Stimulated activated CD4-positive, alpha-beta T cell treated with anti-CD3 and anti-CD28 coated beads, TNF-alpha, amount 100 ng/mL, for 1 hour (primary cell): ENCODE measurements at places on chromosomes 7 and 10.

- DNase-seq: no peak
Measured at GRCh38 chr10:25582961-25583360, 351.1 kb upstream of the MYO3A start.

GRCh38 chr10:103452506-103453230 is 498 bp upstream of the CALHM2 start:
- DNase-seq: no peak

DNA sequence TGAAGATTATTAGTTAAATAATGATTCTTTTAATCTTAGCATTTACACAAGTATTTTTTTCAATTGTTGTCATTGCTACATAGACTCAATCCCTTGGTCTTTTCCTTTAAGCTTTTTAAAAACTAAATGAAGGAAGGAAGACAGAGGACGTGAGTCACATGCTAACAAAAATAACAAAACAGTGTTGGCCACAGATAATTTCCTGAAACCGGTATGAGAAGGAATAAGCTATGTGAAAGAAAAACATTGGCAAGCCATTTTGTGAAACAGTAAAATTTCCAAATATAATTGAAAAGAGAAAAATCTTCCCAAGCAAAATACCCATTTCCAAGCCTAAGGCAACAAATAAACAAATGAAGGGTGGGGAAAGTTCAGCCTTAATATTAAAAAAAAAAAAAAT is 223.0 kb downstream of the AHR start:
- no peak for DNase-seq

- DNase-seq: no peak
Measured at GRCh38 chr10:114095559-114096337, 52.1 kb downstream of the ADRB1 start.

GRCh38 chr10:88527245-88527644 is 55.9 kb downstream of the RNLS start:
- no peak for DNase-seq

DNA sequence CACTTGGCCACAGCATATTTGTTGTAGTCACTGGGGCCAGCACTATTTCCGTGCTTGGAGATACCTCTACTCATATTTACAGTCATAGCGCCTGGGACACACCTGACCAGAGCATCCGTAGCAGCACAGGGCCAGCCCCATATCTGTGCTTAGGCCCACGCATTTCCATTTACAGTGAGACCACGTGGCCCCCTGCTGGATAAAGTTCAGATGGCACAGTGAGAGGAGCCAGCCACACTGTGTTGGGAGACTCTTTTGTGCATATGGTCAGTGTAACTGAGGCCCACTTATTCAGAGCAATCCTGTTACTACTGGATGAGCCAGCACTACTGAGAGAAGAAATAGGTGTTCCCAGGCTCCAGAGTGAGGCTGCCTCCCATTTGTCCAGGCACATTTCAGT is 455.3 kb downstream of the REEP3 start:
- DNase-seq: no peak

GRCh38 chr7:14858410-14858809 is 44.1 kb downstream of the DGKB start:
- no peak for DNase-seq

GRCh38 chr7:24572997-24573553 is at the start of gene PALS2:
Gene PALS2, plus strand, starts transcription at chr7:24573452. Its CDS starts 50,216 bp downstream, at chr7:24623668.
- peak; percentile 42 for DNase-seq

GRCh38 chr7:22238354-22239311 is 118.3 kb downstream of the RAPGEF5 start:
- DNase-seq: no peak

DNA sequence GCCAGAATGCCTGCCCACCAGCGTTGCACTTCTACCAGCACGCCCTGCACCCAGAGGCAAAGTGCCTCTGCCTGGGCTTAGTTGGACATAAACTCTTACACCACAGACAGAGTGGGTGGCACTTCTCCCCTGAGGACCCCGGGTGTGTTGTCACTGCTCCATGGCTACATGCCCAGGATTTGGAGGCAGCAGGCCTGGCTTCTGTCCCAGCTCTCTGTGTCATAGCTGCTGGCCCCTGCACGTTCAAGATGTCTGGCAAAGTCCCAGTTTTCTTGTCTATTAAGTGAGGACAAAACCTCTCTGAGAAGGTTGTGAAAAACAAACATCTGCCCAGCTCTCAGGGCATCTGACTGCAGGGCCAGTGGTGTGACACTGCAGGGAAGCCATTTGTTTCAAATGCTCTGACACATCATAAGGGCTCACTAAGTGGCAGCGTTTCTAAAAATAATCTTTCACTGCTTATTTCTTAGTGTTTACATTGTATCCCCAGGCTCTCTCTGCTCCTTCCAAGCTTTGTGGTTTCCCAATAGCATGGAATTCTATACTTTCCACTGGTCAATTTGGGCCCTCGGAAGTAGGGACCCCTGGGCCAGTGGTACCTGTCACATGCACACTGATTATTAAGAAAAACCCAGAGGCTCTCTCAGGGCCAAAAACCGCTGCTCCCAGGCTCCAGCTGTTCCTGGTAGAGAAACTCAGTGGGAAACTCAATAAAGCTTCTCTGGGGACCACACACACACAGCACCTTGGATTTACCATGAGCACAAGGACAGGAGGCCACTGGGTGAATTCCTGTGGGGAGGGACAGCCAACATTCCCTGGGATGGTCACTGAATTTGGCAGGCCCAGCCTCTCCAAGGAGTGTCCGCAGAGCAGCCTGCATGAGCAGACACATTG is 86.2 kb upstream of the ANLN start:
- no peak for DNase-seq

GRCh38 chr7:31782411-31782991 is 95.5 kb downstream of the PPP1R17 start:
- no peak for DNase-seq

DNA sequence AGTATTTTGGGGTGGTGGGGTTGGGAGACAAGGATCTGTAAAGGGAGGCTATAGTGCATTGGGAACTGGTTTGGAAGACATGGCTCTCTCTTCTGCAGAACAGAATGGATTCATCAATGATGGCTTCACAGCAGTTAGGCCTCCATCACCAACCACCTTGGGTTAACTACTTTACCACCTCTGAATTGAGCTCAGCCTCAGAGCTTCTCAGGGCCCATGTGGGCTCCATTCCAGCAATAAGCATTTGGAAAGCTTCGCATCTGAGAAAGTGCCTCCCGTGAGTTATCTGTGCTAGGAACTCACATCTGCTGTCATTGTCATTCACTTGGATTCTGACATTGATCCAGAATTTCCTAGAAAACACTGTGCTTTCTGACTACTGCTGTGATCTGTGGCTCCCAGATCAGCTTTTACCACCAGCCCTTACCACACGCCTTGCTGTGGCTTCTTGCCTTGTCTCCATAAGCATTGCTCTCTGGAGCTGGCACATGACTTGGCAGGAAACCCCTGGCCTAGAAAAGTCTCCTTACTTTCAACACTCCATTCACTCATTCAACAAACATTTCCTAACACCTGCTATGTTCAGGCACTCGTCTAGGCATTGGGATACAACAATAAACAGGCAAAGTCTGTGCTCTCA is 70.7 kb upstream of the ADO start:
- DNase-seq: no peak

GRCh38 chr10:104966563-104967297 is 325.6 kb downstream of the SORCS3 start:
- DNase-seq: no peak

DNA sequence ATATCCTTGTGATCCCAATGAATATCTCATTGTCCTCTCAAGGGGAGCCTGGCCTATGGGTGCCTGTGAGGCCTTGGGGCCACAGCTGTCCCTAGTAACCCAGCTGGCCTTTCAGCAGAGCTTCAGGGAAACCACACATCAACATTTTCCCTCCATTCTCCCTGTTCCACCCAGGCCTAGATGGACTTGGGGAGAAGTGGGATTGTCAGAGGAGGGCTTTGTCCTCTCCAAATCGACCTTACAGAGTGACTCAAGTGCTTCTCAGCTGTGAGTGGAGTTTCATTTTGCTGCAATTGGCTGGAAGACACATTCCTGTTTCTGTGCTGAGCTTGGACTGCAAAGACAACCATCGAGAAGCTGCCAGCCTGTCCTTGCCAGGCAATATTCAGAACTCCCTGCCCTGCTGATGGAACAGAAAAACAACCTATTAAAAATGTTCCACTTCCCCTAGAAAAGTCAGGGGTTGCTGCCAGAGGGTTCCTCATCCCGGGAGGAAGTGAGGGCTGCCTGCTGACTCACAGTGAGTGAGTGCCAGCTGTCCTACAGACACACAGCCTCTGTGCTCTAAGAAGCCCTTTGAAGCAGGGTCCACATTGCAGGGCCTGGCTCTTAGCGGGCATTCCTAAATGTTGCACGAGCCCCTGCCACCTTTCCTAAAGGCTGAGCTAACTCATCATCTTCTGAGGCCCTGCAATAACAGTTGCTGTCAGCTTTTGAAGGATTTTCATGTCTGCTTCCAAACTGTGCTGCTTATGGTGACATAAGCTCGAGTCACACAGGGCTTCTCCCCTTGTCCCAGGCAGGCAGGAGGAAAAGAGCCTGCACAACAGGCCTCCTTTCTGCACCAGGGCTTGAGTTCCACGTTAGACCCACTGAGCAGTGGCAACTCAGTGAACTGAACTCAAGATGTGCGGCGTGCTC is 20.5 kb downstream of the STRA8 start:
- DNase-seq: no peak

- DNase-seq: no peak
Measured at GRCh38 chr7:31017032-31017675, 35.0 kb upstream of the ADCYAP1R1 start.

GRCh38 chr10:109974504-109975191 is 33.1 kb upstream of the ADD3 start:
- DNase-seq: no peak

DNA sequence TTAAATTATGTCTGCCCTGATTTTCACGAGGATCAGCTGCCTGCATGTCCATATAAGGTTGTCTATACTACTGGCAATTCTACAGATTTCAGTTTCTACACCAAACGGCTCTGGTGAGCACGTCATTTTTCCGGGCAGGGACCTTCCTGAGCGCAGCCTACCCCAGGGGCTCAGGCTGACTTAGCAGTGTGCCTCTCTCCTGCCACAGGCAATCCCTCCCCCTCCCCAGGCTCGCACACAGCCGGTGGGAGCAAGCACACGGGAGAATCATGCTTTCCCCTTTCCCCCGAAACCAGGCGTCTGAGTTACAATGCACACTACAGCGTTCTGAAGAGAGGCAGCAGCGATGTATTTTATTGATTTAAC is 1.7 kb downstream of the KLF6 start:
- DNase-seq: no peak

DNA sequence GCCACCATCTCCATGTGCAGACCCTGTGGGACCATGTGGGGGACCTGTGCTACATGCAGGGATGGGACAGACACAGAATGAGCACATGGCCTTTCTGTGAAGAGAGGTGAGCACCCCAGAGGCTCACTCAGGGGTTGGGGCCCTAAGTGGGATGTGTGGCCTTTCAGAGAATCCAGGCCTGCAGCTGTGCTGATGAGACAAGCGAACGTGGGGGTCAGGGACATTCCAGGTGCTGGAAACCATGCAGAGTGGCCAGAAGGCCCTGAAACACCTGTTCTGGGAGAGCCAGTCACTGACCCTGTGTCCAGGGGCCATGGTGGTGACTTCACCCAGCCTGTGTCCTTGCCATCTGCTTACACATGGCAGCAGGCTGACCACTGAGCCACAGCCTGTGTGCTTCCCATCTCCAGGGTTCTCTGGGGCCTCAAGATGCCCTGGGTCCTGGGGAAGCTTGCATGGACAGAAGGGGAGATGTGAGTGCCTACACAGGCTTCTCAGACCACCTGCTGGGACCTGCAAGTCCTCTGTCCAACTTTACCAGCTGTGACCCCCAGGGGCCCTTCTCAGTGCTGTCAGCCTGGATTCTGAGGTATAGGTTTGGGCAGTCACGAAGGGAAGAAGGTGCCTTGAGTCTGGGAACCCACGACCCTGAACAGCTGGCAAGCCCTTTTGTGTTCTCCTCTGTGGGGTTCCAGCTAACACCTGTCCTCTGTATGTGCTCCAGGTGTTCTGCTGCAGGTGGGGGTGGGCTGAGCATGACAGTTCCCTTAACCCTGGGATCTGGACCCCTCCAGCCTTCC is 17.6 kb downstream of the RAMP3 start:
- no peak for DNase-seq

DNA sequence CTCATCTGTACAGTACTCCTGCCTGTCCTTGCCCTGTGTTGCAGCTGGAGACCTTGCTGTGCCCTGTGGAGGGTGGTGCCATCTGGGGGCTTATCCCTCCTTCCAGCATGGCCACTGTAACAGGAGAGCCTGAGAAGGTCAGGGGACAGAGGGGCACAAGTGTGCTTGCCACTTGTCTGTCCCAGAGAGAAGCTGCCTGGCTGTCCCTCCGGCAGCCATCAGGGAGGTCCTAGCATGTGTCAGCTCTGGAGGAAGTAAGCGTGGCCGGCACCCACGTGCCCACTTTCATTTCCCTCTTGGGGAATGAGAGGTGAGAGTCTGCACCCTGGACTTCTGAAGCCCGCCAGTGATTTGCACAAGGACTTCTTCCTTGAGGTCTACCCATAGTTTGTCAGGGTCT is 97.0 kb upstream of the PPIF start:
- DNase-seq: no peak

GRCh38 chr7:109611656-109612055 is 1042.0 kb downstream of the DNAJB9 start:
- DNase-seq: no peak
